ENCODE measurements at places on chromosomes 7 and 10.
A peak's percentile ranks its signal among the peaks of the same experiment; 100 is the strongest.

DNA sequence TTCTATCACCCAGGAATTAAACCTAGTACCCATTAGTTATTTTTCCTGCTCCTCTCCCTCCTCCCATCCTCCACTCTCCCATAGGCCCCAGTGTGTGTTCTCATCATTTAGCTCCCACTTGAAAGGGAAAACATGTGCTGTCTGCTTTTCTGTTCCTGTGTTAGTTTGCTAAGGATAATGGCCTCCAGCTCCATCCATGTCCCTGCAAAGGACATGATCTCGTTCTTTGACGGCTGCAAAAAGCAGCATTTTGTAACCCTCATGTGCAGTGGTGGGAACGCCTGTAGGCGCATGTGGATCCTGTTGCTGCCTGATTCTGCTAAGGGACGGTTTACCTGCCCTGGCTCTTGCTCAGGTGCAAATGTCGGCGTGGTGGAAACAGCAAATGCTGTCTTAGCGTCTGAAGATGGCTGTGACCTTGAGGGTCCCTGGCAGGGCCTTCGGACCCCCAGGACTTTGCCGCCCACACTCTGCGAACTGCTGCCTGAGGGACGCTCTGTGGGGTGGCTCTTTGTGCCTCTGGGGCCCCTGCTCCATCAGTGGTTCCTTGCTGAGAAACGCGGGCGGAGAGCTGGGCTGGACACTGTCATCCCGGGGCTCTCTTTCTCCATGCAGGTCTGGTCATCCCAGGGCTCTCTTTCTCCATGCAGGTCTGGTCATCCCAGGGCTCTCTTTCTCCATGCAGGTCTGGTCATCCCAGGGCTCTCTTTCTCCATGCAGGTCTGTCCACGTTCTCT lies 5.6 kb upstream of the MTG1 start:
- no peak for DNase-seq

GRCh38 chr7:47536661-47537611 lies 45.0 kb downstream of the TNS3 start:
- DNase-seq = no peak

DNA sequence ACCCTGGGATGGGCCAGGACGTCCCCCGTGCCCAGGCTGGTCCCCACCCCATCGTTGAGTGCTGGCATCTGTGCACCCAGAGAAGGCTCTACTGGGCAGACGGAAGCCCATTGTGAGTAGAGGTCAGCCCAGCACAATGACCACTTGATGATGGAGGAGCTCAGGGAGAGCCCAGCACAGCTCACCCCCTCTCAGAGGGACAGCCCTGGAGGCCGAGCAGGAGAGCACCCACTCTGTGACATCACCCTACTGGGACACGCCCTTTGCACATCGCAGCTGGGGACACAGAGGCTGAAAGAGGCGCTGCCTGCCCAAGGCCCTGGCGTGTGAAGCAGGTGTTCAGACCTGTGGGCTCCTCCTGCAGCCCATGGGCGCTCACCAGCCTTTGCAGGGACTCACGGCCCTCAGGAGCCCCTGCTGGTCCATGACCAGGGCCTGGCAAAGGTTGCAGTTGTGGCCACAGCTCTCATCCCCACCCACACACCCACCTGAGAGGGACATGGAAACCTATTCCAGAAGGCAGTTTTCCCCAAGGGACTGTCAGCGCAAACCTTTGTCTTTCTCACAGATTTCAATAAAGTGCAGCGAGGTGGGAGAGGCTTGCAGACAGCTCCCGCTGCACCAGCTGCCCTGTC lies 67.2 kb upstream of the PPP2R2D start:
- no peak for DNase-seq

GRCh38 chr10:116155191-116155590 lies 117.8 kb downstream of the GFRA1 start:
- no peak for DNase-seq

DNA sequence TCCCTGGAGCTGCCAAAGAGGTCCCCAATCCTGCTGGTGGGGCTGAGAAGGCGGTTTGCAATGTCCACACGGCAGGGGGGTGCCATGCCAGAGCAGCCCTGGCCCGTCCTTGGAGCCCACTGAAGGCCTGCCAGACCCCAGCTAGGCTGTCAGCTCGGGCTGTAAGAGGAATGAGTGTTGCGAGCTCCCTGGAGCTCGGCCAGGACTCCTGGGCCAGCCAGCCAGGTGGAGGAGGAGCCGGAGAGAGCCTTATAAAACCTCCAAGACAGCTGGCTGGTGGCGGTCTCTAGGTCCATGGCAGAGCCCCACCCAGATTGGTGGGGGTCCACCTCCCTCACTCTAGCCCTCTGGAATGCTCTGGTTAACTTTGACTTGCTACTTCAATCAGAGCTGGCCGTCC lies 55.1 kb upstream of the CALN1 start:
- DNase-seq = no peak

- no peak for DNase-seq
These were observed 89.9 kb upstream of the CAPZA2 start for GRCh38 chr7:116772423-116772863.

- no peak for DNase-seq
These were observed 78.6 kb upstream of the SLC25A13 start for GRCh38 chr7:96400518-96400917.

- DNase-seq = peak; percentile 77
These were observed 676 bp downstream of the TCAF1 start for GRCh38 chr7:143901332-143901667.

GRCh38 chr7:158547817-158548216 lies 39.8 kb downstream of the PTPRN2 start:
- DNase-seq = no peak

DNA sequence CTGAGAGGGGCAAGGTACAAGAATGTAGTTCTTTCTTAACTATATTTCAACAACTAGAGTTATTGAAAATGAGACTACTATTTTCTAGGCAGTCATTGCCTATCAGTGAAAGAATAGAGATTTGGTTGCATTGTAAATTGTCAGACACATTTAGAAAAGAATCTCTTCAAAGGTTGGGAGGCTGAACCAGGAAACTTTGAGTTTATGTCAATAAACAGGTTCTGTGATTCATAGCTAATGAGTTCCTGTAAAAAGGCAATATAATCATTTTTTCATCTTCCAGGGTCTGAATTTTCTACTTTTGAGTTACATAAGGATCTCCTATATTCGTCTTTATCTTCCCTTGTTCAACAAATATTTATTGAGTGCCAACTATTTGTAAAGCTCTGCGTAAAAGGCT lies 47.1 kb downstream of the MAGI2 start:
- DNase-seq = no peak

DNA sequence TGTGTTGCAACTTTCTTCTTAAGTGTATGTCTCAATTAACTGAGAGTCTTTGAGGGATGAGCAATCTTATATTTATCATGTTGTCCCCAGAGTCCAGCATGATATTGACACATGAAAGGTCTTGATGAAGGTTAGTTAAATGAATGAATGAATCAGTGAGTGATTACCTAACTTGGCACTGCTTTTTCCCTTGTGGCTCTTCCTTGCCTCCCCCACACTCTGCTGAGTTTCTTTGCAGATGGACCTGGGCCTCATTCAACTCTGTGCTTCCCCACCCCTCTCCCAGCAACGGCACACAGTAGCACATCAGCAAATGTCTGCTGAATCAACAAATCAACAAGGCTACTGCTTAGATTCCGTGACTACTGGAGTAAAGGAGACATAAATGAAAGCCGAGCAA lies 235.1 kb upstream of the CXCL12 start:
- no peak for DNase-seq

DNA sequence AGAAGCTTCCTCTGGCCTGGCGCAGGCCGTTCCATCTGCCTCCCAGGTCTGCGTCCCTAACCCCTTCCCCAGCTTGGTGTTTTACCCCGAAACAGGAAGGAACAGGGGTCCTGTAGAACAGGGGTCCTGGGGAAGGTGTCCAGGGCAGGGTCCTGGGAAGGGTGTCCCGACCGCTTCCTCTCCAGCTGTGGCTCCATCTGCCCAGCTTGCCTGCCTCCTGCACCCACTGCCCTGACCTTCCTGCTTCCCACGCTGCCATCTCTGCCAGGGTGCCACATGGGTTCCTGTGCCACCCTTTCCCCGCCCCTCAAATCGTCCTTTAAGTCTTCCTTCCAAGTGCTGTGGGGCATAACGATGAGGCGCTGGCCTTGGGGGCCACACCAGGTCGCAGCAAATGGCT lies 32.4 kb downstream of the WDR86 start:
- DNase-seq = no peak

DNA sequence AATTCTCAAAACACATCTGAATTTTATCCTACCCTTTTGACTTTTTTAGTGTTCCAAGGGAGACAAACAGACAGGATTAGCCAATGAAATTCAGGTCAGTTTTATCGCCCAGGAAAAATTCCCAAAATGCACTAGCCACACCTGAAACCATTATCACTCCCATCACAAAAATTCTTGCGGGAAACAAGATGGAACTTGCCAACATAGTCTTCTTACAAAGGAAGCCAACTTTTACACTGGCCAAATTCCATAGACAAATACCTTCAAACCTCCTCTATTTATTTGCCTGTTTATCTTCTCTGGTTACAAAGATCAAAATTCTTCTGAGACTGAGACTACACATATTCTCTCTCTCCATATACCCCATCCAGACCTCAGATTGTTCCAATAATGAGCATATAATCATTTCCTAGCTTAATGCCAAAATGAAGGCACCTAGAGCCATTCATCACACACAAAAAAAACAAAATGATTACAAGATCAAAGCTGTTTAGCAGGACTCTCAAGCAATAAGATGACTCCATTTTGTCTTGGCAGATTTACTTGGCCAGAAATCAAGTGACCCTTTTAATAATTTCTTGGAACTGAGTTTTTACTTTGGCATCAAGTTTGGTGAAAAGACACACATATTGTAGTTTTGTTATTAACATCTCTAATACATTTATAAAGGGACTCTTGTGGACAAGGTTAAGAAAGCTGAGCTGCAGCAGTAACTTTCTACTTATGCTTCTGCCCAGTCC lies 30.2 kb downstream of the MET start:
- DNase-seq = no peak

GRCh38 chr7:28766359-28766758 lies 191.8 kb downstream of the TRIL start:
- no peak for DNase-seq

- no peak for DNase-seq
These were observed 243.0 kb downstream of the BICC1 start for GRCh38 chr10:58755677-58756076.

GRCh38 chr10:68163735-68164134 lies 54.4 kb downstream of the MYPN start:
- no peak for DNase-seq

GRCh38 chr7:1011297-1012003 lies 28.5 kb downstream of the CYP2W1 start:
- no peak for DNase-seq

DNA sequence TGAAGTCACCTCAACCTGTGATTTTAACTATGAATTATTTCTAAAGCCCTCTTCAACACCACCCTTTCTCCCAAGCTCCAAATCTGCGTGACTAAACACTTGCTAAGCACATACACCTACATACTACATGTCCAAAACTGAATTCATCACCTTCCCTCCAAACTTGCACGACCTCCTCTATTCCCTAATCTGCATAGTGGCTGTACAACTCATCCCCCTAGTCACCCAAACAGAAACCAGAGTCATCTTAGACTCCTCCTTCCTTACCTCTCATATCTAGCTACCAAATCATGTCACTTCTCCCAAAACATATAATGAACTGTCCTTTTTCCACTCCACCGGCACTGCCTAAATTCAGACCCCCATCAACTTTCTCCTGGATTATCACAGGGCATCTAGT lies 16.2 kb downstream of the ARHGAP21 start:
- DNase-seq = no peak

- DNase-seq = no peak
These were observed 172.6 kb downstream of the SKIDA1 start for GRCh38 chr10:21352886-21353285.

- DNase-seq = no peak
These were observed 103.3 kb upstream of the PFKP start for GRCh38 chr10:2963889-2964631.

GRCh38 chr10:106708506-106708905 lies 456.0 kb downstream of the SORCS1 start:
- no peak for DNase-seq

DNA sequence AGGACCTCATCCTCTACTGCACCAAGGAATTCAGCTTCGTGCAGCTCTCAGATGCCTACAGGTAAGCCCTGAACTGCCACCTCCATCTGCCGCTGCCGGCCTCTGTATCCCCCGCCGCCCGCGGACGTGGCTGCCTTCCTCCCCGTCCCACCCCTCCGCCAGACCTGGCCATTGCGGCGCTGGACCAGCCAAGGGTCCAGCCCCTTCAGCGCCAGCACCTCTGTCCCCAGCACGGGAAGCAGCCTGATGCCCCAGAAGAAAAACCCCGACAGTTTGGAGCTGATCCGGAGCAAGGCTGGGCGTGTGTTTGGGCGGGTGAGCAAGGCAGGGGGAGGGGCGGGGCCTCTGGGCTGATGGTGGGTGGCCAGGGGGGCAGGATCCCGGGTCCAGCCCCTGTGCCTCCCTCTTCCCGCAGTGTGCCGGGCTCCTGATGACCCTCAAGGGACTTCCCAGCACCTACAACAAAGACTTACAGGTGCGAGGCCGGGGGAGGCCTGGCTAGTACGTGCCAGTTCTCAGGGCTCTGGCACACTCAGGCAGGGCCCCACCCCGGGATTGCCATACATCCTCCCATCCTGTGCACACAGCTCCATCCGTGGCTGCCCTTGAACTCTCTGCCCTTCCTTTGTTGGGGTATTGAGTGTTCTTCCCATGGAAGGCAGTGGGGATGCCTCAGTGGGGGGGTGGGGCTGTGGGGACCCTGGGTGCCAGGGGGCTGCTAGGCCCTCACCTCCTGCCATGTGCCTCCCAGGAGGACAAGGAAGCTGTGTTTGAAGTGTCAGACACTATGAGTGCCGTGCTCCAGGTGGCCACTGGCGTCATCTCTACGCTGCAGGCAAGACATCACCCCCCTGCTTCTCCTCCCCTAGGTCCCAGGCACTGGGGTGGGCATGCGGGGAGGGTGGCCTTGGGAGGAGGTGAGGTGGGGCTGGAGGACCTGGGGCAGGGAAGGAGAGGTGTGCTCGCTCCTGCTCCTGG lies 13.5 kb downstream of the ASL start:
- no peak for DNase-seq

- no peak for DNase-seq
These were observed 196.4 kb downstream of the CREB5 start for GRCh38 chr7:28608731-28609130.

DNA sequence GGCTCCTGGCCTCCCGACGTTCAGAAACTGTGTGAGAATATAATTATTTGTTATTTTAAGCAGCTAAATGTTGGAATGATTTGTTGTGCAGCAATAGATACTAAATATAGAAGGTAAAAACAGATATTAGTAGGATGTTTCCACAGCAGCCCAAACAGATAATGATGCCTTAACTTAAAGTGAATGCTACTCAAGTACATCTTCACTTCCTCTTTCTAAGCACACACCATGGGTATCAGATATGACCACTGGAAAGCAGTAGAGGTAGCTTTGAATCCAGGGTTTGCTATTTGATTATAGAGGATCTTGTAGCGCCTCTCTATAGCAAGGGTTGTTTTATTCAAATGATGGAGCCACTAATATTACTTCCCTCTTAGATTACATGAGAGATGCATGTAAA lies 38.2 kb upstream of the BET1 start:
- no peak for DNase-seq

GRCh38 chr7:150854066-150855000 lies 2.0 kb downstream of the AOC1 start:
- no peak for DNase-seq

GRCh38 chr7:99629643-99630042 lies 12.9 kb downstream of the ZSCAN25 start:
- no peak for DNase-seq

- no peak for DNase-seq
These were observed 81.3 kb downstream of the FOXL3 start for GRCh38 chr7:371119-371778.

GRCh38 chr7:104773796-104774195 lies 240.2 kb upstream of the KMT2E start:
- DNase-seq = no peak

Measured in NCI-H1092 (cell line).